ENCODE measurements at places on chromosomes 1 and 21.

- DNase-seq, result no peak
Measured at GRCh38 chr1:81559662-81560350, 240.9 kb upstream of the ADGRL2 start.

DNA sequence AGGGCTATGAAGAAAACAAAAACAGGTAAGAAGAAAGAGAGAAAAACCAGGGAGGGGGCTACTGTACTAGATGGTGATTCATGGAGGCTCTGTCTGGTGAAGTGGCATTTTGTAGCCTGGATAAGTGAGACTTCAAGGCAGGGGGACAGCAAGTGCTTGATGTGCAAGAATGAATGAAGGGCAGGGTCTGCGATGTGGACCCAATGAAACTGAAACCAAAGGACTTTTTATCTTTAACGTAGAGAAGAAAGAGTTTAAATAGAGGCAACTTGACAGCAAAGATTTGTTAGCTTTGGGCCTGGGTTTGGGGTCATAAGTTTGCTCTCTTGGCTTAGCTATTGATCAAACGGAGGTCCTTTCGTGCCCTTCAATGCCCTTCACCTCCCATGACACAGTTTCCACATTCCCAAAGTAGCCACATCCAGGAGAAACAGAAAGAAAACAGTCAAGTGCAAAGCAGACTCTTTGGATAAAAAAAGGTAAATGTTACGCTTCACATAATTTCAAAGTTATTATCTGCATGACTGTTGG, 291.0 kb downstream of the GRIK1 start:
- no peak for DNase-seq

GRCh38 chr1:41637367-41637766, 152.9 kb upstream of the EDN2 start:
- DNase-seq, result peak; percentile 62

- DNase-seq, result peak; percentile 67
Measured at GRCh38 chr1:233294913-233295236, 650 bp downstream of the PCNX2 start.

DNA sequence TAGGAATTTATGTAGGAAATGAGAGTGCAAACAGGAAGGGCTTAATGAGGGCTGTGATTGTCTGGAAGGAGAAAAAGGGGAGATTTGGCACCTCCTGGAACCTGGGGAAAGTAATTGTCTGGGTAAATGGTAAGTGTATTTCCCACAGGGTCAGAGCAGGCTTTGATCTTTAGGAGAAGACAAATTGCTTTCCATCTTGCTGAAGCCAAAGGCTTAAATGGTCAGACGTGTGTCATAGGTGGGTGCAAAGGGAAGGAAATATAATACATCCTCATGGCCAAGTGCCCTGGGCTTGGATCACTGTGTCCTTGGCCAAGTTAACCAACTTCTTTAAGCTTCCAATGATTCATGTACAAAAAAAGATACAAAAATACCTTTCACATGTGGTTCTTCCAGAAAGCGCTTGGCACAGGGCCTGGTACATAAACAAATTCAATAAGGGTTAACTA, 1.3 kb upstream of the DUSP23 start:
- DNase-seq, result no peak
